ENCODE measurements at places on chromosomes 16 and 17. TPM values are rescaled to one million over a fixed set of nuclear protein-coding genes. Genes with fewer than 3 reads are reported as not detected.
A peak's percentile ranks its signal among the peaks of the same experiment; 100 is the strongest.

Gene STH
- not detected for total RNA-seq

- H3K36me3 ChIP-seq, result peaks cover 51% of the 10 kb centered on the region
- no peak overlapping the region for H3K4me3 ChIP-seq
- peak overlapping the region; percentile 43 for H3K27ac ChIP-seq
- H3K27me3 ChIP-seq, result no peaks in the 10 kb centered on the region
- peaks cover 32% of the 10 kb centered on the region for H3K4me1 ChIP-seq
Observed at GRCh38 chr17:38724337-38724988, 5.7 kb upstream of the CISD3 start.

DNA sequence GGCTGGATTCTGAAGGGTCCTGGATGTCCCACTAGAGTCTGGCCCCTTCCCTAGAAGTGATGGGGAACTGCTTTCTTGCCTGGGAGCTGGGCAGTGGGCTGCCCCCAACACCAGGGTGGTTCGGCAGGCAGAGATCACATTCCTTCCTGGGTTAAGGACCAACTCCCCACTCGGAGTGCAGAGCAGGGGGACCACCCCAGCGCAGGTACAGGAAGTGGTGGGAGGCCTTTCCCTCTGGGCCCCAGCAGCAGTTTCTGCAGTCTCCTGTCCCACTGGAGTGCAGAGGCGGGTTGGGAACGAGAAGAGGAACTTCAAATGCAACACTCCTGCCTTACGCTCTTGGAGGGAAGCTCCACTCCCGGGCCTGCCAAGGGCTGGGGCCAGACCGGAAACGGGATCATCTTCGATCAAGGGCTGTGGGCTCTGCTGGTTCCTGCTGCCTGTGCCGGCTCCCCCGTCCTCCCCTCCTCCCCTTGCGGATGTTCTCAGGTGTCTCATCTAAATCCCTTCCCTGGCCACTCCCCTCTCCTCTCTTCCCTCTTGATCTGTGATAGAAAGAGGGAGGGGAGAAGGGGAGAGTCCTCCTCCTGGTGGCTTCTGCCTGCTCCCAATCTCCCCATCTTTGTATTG is 9.0 kb upstream of the NGFR start:
- peaks cover 100% of the 10 kb centered on the region for H3K27me3 ChIP-seq
- no peak overlapping the region for H3K27ac ChIP-seq
- no peak overlapping the region for H3K4me3 ChIP-seq
- DNase-seq, result peak; percentile 22

DNA sequence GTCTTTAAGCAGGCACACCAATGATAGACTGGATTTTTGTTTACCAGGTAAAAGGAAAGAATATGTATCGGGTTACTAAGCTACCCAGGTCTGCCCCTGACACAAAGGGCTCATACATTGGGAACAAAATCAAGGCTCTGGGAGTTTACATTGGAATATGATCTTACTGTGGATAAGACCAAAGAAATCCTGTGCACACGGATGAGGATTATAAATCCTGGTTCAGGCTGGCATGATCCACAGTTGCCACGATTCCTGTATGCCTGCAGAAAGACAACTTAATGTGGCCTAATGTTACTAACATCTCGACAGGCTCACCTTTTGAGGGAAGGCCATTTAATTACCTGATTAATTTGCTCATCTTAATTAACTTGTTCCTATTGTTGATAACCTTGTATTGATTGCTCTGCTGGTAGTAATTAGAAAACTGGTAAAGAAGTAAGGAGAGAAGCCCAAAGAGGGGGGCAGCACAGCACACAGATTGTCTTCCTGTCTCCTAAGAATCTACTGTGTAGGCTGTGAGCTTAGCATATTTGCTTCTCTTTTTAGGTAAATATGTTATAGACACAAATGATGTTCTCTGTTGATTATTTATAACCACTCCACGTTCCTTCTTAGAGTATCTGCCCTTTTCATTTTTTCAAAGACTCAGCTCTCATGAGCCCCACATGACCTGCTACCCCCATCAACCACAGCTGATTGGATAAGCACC is 51.0 kb upstream of the TOX3 start:
- H3K27me3 ChIP-seq, result no peaks in the 10 kb centered on the region
- no peaks in the 10 kb centered on the region for H3K36me3 ChIP-seq
- no peak for DNase-seq
- no peaks in the 10 kb centered on the region for H3K4me1 ChIP-seq

GRCh38 chr16:54953461-54953860 is 22.8 kb downstream of the IRX5 start:
- H3K36me3 ChIP-seq, result no peaks in the 10 kb centered on the region
- H3K4me3 ChIP-seq, result no peak overlapping the region
- no peak for DNase-seq
- H3K27me3 ChIP-seq, result peaks cover 46% of the 10 kb centered on the region
- no peaks in the 10 kb centered on the region for H3K4me1 ChIP-seq

DNA sequence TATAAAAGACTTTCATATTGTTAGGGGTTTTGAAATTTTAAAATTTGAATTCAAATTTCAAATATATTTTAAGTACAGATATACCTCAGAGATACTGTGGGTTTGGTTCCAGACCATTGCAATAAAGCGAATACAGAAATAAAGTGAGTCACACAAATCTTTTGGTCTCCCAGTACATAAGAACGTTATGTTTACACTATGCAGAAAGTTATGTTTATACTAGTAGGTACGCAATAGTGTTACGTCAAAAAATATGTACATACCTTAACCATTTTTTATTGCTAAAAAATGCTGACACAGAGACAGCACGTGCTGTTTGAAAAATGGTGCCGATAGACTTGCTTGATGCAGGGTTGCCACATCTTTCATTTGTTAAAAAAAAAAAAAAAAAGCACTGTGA is 19.7 kb downstream of the NUP88 start:
- H3K27ac ChIP-seq, result no peak overlapping the region
- H3K36me3 ChIP-seq, result peaks cover 99% of the 10 kb centered on the region
- H3K4me3 ChIP-seq, result no peak overlapping the region

- H3K4me3 ChIP-seq, result no peak overlapping the region
- no peak for DNase-seq
- peaks cover 34% of the 10 kb centered on the region for H3K4me1 ChIP-seq
- no peaks in the 10 kb centered on the region for H3K27me3 ChIP-seq
Observed at GRCh38 chr17:17525311-17525710, 29.1 kb upstream of the RASD1 start.
